Myocyte (in vitro differentiated cells): ENCODE measurements at places on chromosomes 3 and 15. TPM values are rescaled to one million over a fixed set of nuclear protein-coding genes. Genes with fewer than 3 reads are reported as not detected.

DNA sequence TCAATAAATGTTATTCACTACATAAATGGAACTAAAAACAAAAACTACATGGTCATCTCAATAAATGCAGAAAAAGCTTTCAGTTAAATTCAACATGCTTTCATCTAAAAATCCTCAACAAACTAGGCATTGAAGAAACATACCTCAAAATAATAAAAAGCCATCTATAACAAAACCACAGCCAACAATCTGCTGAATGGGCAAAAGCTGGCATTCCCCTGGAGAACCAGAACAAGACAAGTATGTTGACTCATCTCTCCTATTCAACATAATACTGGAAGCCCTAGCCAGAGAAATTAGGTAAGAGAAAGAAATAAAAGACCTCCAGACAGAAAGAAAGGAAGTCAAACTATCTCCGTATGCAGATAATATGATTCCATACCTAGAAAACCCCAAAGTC, 759.9 kb downstream of the EPHA3 start:
- peak; percentile 39 for DNase-seq

Gene SQOR
- 12.8 and 18.1 TPM in 2 replicates for total RNA-seq

Gene SEC22C
- total RNA-seq, result 33.1 and 42.4 TPM in 2 replicates

Gene BNC1
- total RNA-seq, result 3.6 and 5.1 TPM in 2 replicates

DNA sequence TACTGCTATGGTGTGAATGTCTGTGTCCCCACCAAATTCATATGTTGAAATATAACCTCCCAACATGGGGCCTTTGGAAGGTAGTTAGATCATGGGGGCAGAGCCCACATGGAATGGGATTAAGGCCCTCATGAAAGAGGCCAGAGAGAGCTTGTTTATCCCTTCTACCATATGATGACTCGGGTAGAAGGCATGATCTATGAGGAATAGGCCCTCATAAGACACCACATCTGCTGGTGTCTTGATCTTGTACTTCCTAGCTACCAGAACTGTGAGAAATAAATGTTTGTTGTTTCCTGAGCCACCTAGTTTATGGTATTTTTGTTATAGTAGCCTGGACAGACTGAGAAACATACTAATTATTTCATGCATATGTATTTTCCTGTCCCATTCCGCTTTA, 51.9 kb downstream of the WWTR1 start:
- DNase-seq, result peak; percentile 67

Gene SLC9C1
- not detected in 2 replicates for total RNA-seq

Gene SERPINI2
- not detected in 2 replicates for total RNA-seq

Gene PIERCE2
- 5.4 and 8.5 TPM in 2 replicates for total RNA-seq

Gene ARID3B
- 0.36 and 0.88 TPM in 2 replicates for total RNA-seq

DNA sequence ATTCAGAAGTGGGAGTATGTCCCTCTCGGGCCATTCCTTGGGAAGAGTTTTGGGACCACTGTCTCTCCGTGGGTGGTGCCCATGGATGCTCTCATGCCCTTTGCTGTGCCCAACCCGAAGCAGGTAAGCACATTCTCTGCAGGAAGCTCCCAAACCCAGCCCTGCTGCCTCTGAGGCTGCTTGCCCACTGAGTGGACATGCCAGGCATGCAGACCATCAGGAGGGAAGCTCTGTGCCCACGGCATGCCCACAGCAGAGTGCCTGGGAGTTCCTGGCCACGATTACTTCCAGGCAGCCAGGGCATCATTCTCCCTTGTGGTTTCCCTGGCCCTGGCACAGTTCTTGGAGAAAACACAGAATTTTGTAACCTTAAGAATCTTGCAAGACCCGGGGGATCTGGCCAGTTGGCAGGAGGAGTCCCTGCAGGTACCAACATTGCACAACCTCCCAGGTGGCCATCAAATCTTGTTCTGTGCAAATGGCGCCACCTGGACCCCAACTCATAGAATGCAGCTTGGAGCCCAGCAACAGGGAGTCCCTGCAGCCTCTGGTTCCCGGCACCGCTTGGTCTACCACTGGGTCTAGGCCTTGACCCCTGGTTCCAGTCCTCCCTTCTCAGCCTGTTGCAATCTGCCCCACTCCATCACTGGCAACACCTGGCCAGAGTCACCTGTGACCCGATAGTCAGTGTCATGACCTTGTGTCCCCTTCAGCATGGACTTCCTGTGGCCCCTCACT, 20.4 kb downstream of the FAH start:
- DNase-seq, result peak; percentile 50

GRCh38 chr3:143831208-143831607, 17.1 kb downstream of the SLC9A9 start:
- peak; percentile 47 for DNase-seq

DNA sequence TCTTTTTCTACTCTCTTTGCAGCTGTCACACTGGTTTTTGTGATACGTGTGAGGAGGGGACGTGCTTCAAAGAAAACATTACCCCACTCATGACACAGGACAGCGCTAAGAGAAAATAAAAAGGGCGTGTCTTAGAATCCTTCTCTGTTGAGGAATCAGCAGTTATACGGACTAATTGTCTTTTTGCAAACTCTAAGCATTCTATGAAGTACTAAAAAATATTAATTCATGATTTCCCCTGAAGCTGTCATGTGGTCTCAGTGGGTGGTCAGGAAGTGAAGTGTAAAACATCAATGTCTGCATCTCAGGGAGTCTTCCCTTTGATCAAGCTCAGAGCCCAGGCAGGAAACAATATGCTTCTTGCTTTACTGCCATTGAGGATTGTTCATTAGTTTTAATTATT, 117.5 kb upstream of the CRBN start:
- no peak for DNase-seq

Gene ST8SIA2
- 28.6 and 30.8 TPM in 2 replicates for total RNA-seq

Gene LRRIQ4
- total RNA-seq, result not detected in 2 replicates

DNA sequence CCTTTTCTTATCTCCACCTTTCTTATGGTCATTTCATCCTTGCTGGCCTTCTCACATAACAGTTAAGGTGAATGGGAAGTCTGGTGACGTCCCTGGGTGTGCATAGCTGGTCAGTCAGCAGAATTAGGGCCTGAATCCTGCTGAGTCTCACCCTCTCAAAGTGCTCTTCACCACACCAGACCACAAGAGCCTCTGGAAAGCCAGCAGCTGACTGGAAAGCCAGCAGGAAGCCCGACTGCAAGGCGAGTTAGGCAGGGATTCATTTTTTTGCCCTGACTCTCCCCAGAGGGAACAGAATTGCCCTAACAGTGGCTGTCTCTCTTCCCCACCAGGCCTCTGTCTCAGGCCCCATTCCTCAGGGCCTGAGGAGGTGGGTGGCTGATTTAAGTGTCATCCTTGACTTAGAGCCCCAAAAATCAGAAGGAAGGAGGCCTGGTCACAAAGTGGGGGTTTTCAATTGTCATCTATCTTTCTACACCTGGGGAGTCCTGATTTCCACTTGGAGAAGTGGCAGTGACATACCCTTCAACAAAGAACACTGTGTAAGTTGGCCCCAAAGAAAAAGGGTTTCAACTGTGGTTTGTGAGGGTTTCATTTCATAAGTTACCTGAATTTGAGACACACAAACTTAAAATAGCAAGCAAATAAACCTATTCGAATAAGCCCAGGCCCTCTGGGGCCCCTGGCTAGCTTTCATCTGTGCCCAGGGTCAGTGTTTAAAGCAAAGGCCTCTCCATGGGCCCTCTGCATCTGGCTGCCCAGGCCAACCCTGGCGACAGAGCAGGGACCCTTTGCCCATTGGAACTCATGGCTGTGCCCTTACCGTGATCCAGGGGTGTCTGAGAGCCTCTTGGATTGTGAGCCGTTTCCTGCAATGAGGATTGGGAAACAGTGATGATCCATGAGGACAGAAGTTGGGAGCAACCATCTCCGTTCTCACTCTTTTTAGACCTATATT, 90.5 kb upstream of the HERC1 start:
- peak; percentile 85 for DNase-seq

Gene RFT1
- total RNA-seq, result 6.7 and 7.5 TPM in 2 replicates

GRCh38 chr3:137360531-137361201, 402.9 kb downstream of the IL20RB start:
- no peak for DNase-seq

GRCh38 chr3:143351895-143352608, 232.5 kb downstream of the CHST2 start:
- DNase-seq, result no peak

- peak; percentile 70 for DNase-seq
Observed at GRCh38 chr3:42497009-42497731, 5.3 kb upstream of the VIPR1 start.

DNA sequence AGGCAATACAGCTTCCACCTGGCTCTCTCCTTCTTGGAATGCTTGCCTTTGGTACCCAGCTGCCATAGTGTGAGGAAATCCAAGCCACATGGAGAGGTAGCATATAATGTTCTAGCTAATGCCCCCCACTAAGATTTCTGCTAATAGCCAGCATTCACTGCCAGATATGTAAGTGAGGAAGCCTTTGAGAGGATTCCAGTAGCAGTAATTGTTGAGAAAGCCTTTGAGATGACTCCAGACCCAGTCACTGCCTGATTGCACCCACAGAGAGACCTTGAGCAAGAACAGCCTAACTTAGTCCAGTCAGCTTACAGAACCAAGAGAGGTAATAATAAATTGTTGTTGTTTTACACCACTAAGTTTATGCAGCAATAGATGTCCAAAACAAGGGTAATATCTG, 63.1 kb downstream of the STRIT1 start:
- DNase-seq, result no peak

DNA sequence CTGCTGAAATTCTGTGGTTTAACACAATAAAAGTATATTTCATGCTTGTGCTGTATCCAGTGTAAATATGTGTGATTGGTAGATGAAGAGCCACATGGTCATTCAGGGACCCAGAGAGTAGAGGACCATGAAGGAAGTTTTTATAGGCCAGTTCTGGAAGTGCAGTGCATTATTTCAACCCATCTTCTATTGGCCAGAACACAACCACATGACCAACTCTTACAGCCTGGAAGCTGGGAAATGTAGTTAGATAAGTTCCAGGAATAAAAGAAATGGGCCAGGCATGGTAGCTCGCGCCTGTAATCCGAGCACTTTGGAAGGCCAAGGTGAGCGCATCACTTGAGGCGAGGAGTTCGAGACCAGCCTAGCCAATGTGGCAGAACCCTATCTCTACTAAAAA, 21.4 kb upstream of the PRTG start:
- DNase-seq, result no peak

- DNase-seq, result peak; percentile 85
Observed at GRCh38 chr15:29822684-29823459, 604 bp upstream of the TJP1 start.

GRCh38 chr3:35705904-35706303, 66.6 kb downstream of the ARPP21 start:
- no peak for DNase-seq

- DNase-seq, result no peak
Observed at GRCh38 chr3:54827056-54827687, 100.7 kb downstream of the LRTM1 start.

DNA sequence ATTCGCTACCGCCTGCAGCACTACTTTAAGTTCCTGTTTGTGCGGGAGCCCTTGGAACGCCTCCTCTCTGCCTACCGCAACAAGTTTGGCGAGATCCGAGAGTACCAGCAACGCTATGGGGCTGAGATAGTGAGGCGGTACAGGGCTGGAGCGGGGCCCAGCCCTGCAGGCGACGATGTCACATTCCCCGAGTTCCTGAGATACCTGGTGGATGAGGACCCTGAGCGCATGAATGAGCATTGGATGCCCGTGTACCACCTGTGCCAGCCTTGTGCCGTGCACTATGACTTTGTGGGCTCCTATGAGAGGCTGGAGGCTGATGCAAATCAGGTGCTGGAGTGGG, 995 bp downstream of the CHST14 start:
- DNase-seq, result peak; percentile 20

DNA sequence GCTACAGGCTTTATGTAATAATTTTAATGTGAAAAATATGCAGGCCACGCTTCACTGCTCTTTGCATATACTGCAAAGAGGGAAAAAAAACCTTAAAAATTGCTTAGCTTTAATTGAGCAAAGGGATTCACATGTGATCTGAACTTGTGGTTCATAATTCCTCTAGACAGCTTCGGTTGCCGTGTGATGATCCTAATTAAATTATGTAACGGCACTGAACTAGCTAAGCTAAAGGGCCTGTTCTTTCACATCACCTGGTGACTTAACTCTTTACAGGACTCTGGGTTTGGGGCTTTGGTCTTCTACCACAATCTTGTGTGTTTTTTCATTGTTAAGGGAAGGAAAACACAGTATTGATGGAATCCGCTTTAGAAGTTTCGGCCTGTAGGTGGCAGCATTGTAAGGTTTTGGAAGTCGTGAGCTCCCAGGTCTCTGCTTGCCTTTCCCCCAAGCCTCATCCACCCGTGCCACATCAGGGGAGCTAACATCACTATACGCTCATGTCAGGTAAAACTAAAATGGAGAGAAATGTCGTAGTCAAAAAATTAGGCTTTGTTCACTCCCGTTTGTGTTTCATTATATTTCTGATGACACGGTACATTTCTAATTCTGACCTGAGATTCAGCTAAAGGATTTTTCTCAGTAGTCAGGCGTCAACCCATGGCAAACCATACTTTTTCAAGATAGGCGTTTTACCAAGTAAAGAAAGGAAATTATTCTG, 205.6 kb upstream of the DPH6 start:
- DNase-seq, result peak; percentile 86

Gene CNTN3
- total RNA-seq, result 0.08 and 1.1 TPM in 2 replicates

DNA sequence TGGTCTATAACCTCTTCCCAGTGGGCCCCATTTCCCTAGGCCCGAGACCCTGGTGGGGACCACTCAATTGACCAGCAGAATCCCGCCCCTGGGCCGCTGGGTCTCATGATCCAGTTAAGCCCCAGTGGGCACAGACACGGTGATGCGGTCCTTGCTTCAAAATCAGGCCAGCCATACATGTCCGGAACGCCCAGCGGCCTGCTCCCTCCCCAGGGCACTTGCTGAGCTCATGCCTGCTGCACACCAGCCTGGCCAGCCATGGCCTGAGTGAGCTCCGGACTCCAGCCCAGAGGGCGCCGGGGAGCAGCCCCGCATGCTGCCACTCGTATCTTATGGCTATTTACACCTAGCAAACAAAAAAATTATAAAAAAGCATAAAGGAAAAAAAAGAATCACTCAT, 34.4 kb upstream of the IQSEC1 start:
- no peak for DNase-seq

- no peak for DNase-seq
Observed at GRCh38 chr15:71883447-71883846, 73.1 kb downstream of the NR2E3 start.

Gene KLHL40
- 55.6 and 67.1 TPM in 2 replicates for total RNA-seq

GRCh38 chr15:91196127-91196526, 96.1 kb downstream of the SV2B start:
- no peak for DNase-seq

Gene TMEM158
- total RNA-seq, result 131 and 157 TPM in 2 replicates

Gene GOLGB1
- 47.5 and 48.1 TPM in 2 replicates for total RNA-seq

GRCh38 chr3:34016925-34017587, 218.6 kb downstream of the PDCD6IP start:
- DNase-seq, result no peak

Gene TP63
- 2.5 and 2.6 TPM in 2 replicates for total RNA-seq

Gene GHSR
- not detected in 2 replicates for total RNA-seq

Gene CCDC39
- 0.05 TPM in 1 of 2 replicates, not detected in the other for total RNA-seq

DNA sequence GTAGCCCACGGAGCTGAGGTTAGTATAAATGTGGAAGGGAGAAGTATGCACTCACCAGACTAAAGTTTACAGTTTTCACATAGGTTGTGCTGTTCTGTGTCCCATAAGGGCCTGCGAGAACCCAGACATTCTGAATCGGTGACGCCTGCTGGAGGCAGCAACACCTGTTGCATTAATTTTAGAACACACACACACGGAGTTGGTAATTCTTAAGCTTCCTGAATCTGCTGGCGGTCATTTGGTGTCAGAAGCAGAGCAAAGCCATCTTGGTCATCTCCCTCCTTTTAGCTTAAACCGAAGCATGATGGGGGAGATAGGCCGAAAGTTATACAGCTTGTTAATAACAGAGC, 41.1 kb upstream of the AP3B2 start:
- peak; percentile 87 for DNase-seq

GRCh38 chr3:144045766-144046165, 74.1 kb downstream of the DIPK2A start:
- DNase-seq, result no peak

Gene LRRC31
- total RNA-seq, result not detected in 2 replicates

GRCh38 chr3:157059661-157060060, 100.3 kb downstream of the CCNL1 start:
- no peak for DNase-seq
